HS-5 (cell line): ENCODE measurements at places on chromosomes 1 and 21.

- no peak for DNase-seq
Measured at GRCh38 chr1:228752675-228753265, 17.5 kb downstream of the RHOU start.

- no peak for DNase-seq
Measured at GRCh38 chr21:45821998-45822397, 159.6 kb upstream of the COL6A1 start.

- DNase-seq = no peak
Measured at GRCh38 chr1:81437649-81438048, 363.1 kb upstream of the ADGRL2 start.

GRCh38 chr1:27299385-27300271, 22.3 kb upstream of the TMEM222 start:
- DNase-seq = peak; percentile 94

- no peak for DNase-seq
Measured at GRCh38 chr1:213166852-213167251, 115.8 kb downstream of the RPS6KC1 start.

DNA sequence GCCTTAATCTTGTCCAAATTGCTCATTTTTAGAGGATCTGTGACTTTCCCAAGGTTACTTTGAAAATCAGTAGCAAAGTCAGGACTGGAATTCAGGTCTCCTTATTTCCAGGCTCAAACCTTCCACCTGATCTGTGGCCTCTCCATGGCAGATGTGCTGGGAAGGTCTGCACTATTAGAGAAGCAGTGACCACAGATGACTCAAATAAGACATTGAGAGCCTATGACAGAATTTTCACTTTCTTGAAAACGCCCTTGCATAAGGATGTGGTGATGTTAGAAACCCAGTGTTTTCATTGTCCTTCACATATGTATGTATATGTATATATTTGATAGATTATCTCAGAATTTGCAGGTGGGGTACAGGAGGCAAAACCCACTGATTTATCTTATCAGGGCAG, 45.3 kb downstream of the TTC39A start:
- DNase-seq = no peak

DNA sequence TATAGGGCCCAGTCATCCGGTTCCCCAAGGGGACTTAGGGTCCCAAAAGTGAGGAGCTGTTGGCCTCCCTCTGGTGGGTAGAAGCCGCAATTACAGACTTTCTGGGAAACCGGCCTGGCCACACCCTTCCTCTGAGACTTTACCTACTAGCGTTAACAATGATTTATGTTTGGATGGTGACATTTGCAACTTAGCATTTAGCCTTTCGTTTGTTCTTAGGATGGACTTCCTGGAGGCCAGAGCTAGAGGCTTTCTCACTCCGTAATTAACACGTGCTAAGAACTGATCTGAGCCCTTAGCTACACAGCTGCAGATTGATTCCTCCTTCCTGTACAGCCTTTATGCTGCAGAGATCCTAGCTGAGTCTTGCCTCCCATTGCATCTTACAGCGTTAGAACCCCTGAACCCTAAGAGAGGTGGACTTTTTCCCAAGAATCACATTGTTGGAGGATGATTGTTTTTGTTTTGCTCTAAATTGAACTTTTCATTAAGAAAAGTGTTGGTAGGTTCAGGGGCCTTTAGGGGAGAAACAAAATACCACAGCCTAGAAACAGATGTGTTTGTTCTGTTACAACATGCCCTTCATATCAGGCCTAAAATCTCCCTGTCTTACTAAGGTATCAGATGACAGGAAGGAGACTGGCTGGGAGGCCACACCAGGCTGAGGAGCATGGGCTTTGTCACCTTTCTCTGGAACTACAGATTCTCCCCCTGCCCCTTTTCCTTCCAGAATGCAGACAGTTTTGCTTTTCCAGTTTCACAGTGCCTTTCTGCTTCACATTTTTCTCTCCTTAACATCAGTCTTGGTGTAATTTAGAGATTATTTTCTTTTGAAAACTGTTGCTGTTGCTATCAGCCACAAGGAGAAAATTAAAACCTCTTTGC, 1.9 kb downstream of the S100A11 start:
- DNase-seq = peak; percentile 77

- no peak for DNase-seq
Measured at GRCh38 chr1:179510038-179510437, 65.7 kb downstream of the NPHS2 start.

DNA sequence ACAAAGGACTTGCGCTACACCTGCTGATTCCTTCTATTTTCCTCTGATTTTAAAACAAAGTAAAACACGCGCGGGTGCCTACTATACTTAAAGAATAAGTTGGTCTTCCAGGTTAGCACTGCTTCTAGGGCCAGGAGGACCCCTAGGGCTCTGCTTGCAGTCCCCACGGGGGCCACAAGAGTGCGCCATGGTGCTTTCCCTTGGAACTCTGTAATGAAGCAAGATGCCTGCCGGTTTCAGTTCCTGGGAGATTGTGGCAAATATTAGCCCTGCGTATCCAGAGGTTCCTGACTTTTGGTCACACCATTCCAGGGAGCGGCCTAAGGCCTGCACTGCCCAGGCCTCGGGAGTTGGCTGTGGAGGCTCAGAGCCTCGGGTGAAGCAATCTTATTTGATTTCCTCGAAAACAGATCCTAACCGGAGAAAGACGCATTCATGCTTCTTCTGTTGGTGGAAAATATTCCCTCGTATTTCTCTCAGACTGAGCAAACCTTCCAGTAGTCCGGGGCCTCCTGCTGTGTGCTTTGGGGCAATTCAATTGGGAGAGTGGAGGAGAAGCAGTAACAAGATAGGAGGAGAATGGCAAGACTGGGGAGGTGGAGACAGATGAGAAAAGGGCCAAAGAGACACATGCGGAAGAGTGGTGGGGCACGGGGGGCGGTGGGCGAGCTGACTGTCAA, 25.3 kb downstream of the ADAM30 start:
- DNase-seq = peak; percentile 43

- no peak for DNase-seq
Measured at GRCh38 chr1:199151634-199152425, 513.0 kb downstream of the PTPRC start.

- peak; percentile 78 for DNase-seq
Measured at GRCh38 chr1:26705788-26706311, 10.0 kb downstream of the ARID1A start.

GRCh38 chr1:39034114-39034654, 8.0 kb downstream of the NDUFS5 start:
- no peak for DNase-seq

DNA sequence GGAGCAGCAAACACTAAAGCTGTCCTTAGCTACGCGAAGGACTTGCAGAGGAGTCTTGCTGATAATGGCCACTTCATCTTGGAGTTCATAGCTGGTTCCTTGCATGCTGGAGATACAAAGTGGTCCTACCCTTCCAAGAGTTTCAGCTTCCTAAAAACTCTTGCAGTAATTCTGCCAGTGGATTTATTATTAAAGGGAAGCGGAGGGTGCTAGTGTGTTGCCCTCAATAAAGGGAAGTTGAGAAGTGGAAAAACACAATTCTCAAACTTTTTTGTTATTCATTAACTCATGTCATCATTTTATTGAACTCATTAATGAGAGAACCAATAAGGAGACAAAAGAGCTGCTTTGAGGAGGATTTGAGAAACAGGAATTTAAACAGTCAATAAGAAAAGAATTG, 6.5 kb upstream of the HAPLN2 start:
- no peak for DNase-seq

GRCh38 chr1:229693129-229693900, 67.3 kb downstream of the URB2 start:
- no peak for DNase-seq
